ENCODE measurements at places on chromosomes 5 and 9.

DNA sequence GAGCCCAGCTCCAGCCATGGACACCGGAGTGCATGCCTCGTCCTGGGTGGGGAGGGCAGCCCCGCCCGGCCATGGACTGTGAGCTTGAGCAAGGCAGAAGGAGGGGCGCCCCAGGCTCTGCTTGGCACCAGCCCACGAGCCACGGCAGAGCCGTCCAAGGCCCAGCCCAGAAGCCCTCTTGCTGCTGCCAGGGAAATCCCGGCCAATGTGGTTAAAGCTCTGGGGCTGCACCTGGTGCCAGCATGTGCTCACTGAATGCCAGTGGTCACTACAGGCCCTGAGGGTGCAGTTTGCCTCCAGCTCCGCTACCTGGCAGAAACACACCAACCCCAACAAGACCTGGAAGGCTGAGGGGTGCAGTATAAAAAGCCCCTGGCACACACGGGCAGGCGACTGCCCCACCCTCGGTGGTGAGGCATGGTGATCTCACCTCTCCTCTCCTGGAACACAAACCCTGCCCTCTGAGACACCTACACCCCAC, 11.8 kb downstream of the BRD3 start:
- peak; percentile 37 for DNase-seq

DNA sequence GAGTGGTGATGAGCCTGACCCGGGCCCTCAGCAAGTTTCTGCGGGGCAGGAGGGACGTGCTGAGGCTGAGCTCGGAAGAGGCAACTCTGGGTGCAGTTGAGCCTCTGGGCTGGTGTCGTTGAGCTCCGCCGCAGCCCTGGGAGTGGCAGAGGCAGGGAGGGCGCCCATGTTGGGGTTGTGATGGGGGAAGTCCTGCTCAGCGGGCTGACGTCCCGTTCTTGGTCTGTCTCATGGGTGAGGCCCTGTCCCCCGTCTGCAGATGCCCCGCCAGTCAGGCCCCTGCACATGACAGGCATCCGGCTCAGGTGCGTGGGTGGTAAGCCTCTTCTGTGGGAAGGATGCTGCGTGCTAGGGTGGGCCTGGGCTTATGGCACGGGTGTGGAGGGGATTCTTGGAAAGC, 64.3 kb downstream of the RXRA start:
- no peak for DNase-seq

- DNase-seq = no peak
Measured at GRCh38 chr5:55832446-55832845, 18.7 kb upstream of the IL31RA start.

- no peak for DNase-seq
Measured at GRCh38 chr5:153572411-153573145, 82.1 kb downstream of the GRIA1 start.

- no peak for DNase-seq
Measured at GRCh38 chr5:71937921-71938698, 169.2 kb upstream of the MAP1B start.

- DNase-seq = no peak
Measured at GRCh38 chr9:93713716-93714115, 137.3 kb downstream of the PHF2 start.

All from lung microvascular endothelial cell (primary cell).